Activated CD4-positive, alpha-beta T cell treated with anti-CD3 and anti-CD28 coated beads, Interleukin-2, amount 50 U/mL, for 24 hours (primary cell): ENCODE measurements at places on chromosomes 13 and 19.

- DNase-seq = no peak
Measured at GRCh38 chr13:39397226-39397895, 205.6 kb downstream of the LHFPL6 start.

DNA sequence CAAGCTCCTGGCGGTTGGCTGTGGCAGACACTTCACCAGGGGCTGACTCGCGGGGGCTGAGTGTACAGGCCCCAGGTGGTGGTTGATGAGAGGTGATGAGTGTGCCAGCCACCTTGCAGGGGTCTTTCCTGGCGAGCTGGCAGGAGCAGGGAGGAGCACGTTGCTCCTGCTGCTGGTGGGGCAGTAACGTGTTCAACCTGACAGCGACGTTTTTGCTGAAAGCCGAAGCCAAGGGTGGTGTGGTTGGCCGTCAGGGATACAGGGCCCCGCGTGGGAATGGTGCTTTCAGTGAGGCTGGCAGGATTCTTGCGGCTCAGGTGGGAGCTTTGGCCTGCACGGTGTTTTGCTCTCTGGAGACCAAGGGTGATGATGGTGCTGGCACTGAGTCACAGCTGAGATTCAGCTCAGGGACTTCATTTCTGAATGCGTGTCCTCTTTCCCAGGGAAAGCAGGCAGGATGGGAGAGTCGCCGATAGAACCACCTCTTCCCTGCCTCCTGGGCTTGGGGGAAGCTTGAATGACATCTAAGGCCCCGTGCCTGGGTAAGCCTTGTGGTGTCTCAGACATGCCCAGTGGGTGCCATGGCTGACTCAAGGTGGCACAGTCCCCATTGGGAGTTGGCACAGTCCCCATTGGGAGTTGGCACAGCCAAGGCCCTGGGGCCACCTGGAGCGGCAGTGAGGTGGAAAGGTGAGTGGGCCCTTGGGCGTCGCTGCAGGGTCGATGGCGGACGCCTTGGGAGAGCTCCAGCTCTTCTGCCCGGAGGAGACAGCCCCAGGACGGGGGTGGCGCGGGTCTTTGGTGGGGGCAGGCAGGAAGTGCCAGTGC lies 8.8 kb downstream of the DAZAP1 start:
- no peak for DNase-seq

GRCh38 chr13:59745392-59745788 lies 418.3 kb downstream of the DIAPH3 start:
- no peak for DNase-seq

DNA sequence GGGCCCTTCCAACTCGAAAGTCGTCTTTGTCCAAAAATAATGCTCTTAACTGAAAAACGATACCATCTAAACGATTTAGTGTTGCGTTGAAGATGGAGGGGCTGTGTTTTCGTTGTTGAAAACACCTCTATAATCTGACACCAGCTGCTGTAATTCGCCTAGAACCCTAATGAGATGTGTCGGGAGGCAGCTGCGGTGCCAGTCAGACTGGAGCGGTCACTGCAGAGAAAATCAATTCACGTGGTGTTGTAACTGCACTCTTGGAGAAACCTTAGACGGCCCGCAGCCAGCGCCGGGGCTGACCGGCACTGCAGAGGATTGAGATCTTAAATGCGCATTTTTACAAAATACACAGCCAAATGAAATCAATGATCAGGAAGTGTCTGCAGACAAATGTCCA lies 339.1 kb downstream of the ZNF536 start:
- DNase-seq = no peak

DNA sequence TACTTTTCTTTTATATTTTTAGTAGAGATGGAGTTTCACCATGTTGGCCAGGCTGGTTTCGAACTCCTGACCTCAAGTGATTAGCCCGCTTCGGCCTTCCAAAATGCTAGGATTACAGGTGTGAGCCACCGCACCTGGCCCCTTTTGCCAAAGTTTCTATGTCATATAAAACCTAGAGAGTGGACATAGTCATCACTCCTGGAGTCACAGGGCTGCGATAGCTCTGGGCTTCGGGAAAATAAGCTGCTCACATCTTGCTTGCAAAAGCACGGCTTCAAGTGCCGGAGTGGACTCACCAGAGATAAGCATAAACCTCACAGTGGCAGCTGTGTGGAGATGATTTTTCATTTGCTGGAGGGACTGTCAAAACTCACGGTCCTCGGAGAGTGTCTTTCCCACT lies 171.2 kb downstream of the TEX29 start:
- no peak for DNase-seq

GRCh38 chr19:7921302-7921966 lies 1.3 kb downstream of the SNAPC2 start:
- DNase-seq = no peak

DNA sequence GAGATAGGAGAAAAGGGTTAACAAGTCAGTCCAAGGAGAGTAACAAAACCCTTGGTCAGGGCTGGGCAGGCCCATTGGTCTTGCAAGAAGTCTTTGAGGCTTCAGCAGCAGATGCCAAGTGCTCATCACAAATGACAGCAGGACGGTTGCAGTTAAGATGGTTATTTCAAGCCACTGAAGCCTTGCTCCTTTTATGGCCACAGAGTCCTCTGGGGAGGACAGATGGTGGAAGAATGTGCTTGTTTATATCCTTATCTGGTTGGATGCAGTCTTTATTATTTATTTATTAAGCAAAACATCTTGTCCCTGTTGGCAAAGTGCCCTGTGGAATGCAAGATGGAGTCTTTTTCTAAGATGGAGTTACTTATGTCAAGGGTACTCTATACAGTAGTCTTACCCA lies 19.2 kb upstream of the ZNF331 start:
- DNase-seq = no peak

GRCh38 chr13:88395804-88396203 lies 724.6 kb downstream of the SLITRK5 start:
- DNase-seq = no peak

DNA sequence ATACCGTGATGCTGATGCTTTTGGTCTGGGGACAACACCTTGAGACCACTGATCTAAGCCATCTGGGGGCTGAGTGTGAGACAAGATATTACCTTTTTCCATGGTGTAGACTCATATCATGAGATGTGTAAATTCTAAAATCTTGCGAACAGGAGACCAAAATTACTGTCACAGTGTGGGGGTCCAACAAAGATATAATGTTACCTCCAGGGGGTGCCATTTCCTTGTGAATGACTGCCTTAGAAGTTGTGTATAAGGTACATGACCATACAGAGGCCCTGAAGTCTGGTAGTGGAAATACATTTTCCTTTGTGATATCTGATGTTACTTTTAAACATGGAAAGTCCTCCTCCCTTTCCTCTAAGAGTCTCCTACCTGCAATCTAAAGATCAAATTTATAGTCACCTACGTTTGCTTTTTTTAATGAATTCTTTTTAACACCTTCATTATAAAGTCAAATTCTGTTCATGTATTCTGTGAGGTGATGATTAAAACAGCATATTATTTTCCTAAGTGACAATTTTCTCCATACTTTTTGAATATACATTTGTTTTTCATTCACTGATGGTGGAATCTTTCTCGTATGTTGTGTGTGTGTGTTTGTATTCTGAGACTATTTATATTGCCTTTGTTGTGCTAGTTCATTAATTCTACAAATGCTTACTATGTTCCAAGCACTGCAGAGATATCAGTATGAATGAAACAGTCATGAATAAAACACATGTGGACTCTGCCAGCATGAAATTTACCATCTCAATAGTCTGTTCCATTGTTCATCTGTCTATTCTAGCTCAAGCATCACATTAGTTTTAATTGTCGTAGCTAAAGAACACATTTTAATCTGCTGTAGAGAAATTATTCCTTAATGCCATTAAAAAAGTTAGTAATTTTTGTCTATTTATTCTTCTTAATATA lies 113.7 kb downstream of the RFC3 start:
- no peak for DNase-seq

DNA sequence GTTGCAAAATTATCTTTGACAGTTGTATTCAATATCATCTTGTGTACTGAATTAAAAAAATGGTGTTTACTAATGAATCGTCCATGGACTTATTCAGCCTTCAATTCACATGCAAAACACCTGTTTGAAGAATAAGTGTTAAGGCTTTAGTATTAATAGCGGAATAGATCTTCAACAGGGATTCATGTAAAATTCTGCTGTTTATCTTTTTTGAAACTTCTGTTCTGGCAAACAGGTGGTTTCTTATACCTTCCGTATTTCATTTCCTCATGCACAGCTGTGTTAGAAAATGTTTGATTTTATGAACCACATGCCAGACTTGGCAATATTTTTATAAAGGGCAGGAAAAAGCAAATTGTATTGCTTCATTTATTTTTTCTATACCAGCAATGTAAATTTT lies 255.7 kb downstream of the DACH1 start:
- DNase-seq = no peak

- DNase-seq = no peak
Measured at GRCh38 chr13:24230428-24231072, 70.0 kb downstream of the SPATA13 start.

DNA sequence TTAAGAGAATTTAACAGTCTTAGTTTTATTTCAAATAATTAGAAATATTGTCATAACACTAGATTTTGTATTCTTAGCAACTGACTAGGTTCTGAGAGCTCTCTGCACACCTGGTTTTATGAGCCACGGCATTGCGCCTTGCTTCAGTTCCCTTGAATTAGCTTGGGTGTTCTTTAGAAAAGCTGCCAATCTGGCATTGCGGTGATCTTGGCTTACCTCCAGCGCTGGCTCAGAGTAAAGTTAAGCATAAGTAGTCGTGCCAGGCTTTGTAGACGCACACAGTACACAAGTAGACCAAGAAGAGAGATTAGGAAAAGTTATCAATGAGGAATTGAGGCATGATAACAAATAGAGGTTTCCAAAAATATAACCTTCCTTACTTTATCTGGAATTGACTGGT lies 45.7 kb downstream of the TPP2 start:
- DNase-seq = no peak

- no peak for DNase-seq
Measured at GRCh38 chr13:41587490-41587889, 130.1 kb downstream of the RGCC start.

GRCh38 chr19:11196406-11197287 lies 698 bp downstream of the KANK2 start:
- no peak for DNase-seq

DNA sequence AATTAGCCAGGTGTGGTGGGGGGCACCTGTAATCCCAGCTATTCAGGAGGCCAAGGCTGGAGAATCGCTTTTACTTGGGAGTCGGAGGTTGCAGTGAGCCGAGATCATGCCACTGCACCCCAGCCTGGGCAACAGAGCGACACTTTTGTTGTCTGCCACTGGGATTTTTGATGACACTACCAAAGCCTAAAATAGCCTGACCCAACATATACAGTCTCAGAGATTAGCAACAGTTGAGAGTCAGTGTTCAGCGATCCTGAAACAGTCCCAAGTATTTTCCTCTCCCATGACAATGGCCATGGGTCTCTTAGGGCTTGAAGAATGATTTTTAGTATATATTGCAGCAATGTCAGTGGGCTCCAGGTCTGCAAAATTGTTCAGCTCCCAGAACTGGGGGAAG lies 32.9 kb downstream of the SLC25A30 start:
- DNase-seq = no peak

DNA sequence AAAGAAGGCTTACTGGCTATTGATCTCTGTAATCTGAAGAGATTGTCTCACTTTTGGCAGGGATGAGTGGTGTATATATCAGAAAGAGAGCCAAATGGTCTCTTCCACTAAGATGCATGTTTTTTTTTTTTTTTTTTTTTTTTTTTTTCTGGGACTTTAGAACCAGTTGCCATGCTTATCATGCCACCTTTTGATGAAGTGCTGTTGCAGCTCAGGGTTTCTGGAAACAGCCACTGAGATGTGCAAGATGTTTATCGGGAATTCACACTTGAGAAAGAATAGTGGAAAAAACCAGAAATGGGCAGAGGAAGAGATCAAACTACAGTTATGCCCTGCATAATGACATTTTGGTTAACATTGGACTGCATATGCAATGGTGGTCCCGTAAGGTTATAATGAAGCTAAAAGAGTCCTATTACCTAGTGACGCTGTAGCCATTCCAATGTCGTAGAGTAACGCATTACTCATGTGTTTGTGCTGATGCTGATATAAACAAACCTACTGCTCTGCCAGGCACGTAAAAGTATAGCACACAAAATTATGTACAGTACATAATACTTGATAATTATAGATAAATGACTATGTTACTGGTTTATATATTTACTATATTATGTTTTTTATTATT lies 121.0 kb downstream of the KLF5 start:
- DNase-seq = no peak

- DNase-seq = no peak
Measured at GRCh38 chr13:37263871-37264270, 158.4 kb upstream of the CSNK1A1L start.

GRCh38 chr19:14174883-14175282 lies 31.1 kb downstream of the ADGRL1 start:
- no peak for DNase-seq

- DNase-seq = no peak
Measured at GRCh38 chr13:113586661-113587479, 2.3 kb downstream of the TFDP1 start.

DNA sequence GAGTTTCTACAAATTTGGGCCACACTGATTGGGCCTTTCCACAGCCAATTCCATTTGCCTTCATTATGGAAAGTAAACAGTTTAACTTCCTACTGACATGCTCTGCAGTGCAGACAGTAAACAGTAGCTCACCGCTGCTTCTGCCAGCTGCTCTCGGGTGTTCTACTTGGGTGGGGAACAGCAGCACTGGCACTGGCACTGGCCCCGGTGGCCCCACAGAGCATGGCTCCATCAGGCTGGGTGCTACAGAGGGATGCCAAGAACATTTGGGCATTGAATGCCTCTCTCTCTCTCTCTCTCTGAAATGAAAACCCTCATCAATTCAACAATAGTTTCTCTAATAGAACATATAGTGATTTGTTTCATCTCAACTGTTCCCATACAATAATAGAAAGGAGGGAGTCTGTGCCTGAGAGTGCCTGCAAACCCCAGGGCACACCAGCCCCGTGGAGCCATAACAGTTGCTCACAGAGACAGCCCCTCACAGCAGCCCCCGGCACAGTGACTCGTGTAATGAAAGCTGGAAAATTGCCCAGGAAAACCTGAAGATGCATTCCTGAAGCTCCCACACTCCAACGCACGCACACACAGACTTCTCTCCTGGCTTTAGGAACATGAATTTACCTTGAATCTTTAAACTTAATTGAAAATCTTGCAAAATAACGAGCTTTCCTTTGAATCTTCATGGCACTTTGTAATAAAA lies 38.2 kb upstream of the GJB6 start:
- no peak for DNase-seq

DNA sequence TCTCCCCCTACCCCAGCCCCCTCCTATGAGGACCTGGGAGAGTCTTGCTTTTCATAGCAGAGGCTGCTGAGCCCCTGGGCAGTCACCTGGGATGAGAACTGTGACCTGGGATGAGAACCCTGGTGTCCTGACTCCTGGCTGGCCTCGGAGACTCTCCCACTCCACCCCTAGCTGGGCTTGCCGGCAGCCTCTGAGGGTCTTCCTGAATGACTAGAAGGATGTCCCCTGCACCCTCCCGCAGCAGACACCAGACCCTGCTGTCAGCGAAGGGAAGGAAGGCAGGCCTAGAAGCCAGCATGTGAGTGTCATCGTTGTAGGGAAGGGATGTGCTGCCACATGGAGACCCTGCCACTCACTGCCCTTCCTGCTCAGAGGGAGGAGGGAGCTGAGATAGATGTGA lies 203.4 kb upstream of the ZNF536 start:
- DNase-seq = no peak
